ENCODE measurements at places on chromosomes 7 and 10. TPM values are rescaled to one million over a fixed set of nuclear protein-coding genes. Genes with fewer than 3 reads are reported as not detected.

DNA sequence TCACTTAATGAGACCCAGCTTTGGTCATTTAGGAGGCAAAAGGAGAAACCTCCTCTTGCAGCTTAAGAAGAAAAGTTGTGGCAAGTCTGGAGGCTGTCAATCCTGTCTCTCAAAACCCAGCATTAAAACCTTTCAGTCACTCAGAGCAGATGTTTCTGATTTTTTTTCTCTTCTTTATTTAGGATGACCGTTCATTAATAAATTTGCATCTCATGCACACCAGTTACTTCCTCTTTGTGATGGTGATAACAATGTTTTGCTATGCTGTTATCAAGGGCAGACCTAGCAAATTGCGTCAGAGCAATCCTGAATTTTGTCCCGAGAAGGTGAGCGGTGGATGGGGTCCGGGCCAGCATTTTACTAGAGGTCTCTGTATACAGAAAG, 32.0 kb downstream of the TMEM248 start:
- DNase-seq = no peak

DNA sequence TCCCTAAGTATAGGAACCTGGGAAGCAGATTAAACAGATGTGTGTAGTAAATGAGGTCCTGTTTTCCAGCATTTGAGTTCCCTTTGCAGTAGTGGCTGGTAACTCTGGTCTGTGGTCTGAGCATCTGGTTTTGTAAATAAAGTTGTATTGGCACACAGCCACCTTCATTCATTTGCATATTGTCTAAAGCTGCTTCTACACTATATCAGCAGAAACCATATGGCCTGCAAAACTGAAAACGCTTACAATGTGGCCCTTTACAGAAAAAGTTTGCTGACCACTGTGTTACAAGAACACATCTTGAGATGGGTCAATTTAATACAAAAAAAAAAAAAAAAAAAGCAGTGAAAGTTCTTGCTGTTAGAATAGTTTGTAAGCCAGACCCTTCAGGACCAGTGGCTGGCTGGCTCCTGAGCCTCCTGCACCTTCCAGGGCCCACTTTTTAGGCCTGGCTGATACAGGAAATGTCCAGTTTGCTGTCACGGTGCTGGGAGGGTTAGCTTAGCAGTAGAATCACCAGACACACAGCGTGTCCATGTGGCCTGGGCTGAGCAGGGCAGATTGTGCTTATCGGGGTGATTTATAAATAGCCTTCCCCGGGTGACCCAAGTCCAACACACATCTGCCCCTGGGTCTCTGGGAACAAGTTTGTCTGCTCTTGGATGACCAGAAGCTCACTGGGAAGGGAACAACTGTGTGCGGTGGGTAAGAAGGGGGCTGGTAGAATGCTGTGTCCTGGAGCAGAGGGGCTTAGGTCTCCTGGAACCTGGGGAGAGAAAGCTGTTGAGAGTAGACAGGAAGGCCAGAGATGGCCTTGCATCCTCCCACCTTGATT, 1.4 kb downstream of the C10orf71 start:
- DNase-seq = peak; percentile 81

The MSS51 gene
- 5.6 TPM for polyA plus RNA-seq

- no peak for DNase-seq
Measured at GRCh38 chr7:147535701-147536111, 1054.9 kb upstream of the C7orf33 start.

The SLC16A12 gene
- polyA plus RNA-seq = 2.3 TPM

- no peak for DNase-seq
Measured at GRCh38 chr7:79494046-79494445, 40.6 kb upstream of the MAGI2 start.

The GCK gene
- polyA plus RNA-seq = 6.0 TPM

The AKR1C4 gene
- polyA plus RNA-seq = not detected

GRCh38 chr10:24643679-24644209, 79.9 kb downstream of the ARHGAP21 start:
- no peak for DNase-seq

GRCh38 chr7:47428052-47428767, 153.7 kb downstream of the TNS3 start:
- DNase-seq = no peak

The TUBAL3 gene
- polyA plus RNA-seq = 0.23 TPM

Measured in heart right ventricle (tissue), 16 donors.